ENCODE measurements at places on chromosomes 11 and 22.

DNA sequence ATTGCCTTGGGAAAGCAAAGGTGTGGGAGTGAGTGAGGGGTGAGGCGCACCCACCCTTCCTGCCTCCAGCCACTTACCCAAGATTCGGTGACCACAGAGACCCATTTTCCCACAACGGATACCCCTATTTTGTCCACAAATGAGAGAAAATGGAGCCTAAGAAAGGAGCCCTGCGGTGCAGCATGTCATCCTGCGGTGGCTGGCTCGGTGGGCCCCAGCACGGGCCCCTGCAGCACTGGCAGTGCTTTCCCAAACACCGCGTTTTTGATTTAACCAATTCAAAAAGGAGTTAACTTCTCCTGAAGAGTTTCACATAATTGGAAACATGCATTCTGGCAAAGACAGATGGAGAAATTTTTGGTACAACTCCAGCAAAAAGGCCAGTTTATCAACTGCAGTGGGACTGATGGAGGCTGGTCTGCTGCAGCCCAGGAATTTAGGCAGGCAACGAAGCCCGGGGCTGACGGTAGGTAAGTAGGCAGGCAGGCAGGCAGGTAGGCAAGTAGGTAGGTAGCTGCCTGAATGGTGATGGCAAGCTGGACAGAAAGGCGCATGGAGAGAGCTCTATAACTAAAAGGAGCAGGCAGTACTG is 84.2 kb downstream of the FDX1 start:
- DNase-seq, result no peak

- no peak for DNase-seq
Measured at GRCh38 chr22:29997516-29997915, 82.7 kb upstream of the HORMAD2 start.

GRCh38 chr11:131975619-131976018 is 605.2 kb downstream of the NTM start:
- no peak for DNase-seq

GRCh38 chr11:34988294-34989255 is 72.2 kb downstream of the PDHX start:
- no peak for DNase-seq

GRCh38 chr11:65412271-65413076 is 10.1 kb upstream of the NEAT1 start:
- no peak for DNase-seq

GRCh38 chr11:62934496-62934785 is 13.3 kb upstream of the CHRM1 start:
- DNase-seq, result no peak

DNA sequence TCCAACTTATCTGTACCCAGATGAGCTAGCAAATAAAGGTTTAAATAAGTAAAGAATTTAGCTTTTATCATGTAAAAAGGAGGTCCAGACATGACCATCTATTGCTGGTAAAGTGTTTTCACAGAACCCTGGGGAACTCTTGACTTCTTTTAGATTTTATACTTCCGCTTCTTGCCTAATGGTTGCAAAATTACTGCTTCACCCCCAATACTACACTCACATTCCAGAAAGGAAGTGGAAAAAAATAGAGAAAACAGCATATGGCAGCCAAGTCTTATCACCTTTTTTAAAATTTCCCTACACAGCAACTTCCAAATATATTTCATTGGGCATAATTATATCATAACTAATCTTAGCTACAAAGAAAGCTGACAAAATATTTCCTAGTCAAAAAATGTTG is 12.1 kb downstream of the BBOX1 start:
- no peak for DNase-seq

- DNase-seq, result no peak
Measured at GRCh38 chr11:117187007-117187406, 8.5 kb downstream of the SIDT2 start.

- DNase-seq, result no peak
Measured at GRCh38 chr22:41596776-41597634, 7.4 kb upstream of the PMM1 start.

DNA sequence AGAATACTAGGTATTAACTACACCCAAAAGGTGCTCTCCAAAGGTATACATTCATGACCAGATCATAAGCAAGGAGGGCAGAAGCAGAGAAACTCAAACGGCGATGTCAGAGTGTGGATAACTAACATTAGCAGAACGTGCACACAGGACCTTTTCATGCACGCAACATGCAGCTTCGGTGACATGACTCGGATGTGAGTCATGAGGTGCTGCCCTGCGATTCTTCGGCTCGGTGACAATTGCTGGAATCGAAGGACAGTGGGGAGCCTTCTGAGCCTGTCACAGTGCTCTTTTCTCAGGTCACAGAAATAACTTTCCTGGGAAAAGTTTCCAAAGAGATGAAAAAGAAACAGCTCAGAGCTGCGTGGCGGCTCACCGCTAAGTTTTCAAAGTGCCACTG is 418.5 kb upstream of the SYN3 start:
- DNase-seq, result no peak

- no peak for DNase-seq
Measured at GRCh38 chr11:1673446-1674172, 23.4 kb upstream of the KRTAP5-6 start.

- no peak for DNase-seq
Measured at GRCh38 chr11:24642648-24643047, 145.8 kb downstream of the LUZP2 start.

DNA sequence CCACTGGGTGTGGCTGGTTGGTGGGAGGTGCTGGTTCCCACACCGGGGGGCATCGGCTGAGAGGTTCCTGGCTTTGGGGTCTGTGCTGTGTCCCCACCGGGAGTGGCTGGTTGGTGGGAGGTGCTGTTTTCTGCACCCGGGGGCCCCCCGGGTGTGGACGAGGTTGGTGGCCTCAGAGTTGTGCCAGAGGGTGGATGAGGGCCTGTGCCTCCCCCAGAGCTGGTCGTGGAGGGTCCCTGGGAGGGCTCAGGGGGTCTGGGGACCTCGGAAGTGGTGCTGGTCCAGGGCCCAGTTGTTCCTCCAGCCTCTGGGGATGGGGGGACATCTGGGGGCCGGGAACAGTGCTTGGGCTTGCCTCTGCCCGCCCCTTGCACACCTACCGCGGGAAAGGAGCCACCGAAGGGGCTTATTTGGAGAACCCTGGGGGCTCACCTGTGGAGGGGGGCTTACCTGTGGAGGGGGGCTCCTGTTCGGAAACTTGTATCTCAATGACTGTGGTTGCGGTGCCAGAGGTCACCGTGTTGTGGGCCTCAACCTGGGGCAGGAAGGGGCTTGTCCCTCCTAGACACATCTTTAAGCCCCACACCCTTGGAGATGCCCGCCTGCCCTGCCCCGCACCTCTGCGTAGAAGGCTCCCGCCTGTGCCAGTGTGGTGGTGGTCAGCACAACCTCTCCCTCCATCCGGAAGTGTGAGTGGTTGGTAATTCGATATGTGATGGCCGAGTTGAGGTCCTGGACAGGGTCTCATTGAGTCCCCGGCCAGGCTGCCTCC is 3.3 kb upstream of the IRF7 start:
- DNase-seq, result no peak

DNA sequence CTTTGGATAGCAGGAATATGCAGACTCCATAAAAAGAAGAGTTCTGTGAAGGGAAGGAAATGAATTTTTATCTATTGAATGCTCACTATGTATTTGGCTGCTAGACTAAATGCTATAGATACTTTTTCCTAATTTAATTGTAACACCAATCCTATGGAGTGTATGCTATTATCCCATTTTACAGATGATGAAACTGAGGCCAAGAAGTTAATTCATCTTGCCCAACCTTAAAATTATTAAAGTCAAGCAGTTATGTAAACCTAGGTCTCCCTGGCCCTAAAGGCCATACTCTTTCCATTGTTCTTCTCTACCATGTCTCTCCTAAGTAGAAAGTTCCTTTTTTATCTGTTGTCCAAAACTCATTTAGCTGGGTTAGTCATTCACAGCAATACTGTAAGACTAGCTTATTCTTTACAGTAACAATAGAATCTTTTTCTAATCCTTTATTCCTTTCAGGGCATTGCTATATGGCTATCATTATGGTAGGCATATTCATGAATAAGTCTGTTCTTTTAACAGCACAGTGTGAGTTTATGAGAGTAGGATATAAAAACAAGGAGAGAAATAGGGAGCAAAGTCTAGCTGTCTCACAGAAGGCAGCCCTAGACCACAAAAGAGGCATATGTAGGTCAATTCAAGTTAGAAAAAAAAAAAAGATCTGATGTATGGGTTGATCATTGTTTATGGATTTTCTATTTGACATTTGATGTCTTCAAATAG is 50.5 kb downstream of the MAML2 start:
- DNase-seq, result no peak

GRCh38 chr11:92828556-92828955 is 140.9 kb upstream of the MTNR1B start:
- DNase-seq, result no peak

GRCh38 chr11:45816614-45817013 is 11.7 kb downstream of the SLC35C1 start:
- DNase-seq, result no peak

All from HS-5 (cell line).